Stimulated activated CD4-positive, alpha-beta T cell treated with anti-CD3 and anti-CD28 coated beads, Interleukin-4, amount 100 ng/mL, for 4 hours (primary cell): ENCODE measurements at places on chromosomes 11 and 22.

DNA sequence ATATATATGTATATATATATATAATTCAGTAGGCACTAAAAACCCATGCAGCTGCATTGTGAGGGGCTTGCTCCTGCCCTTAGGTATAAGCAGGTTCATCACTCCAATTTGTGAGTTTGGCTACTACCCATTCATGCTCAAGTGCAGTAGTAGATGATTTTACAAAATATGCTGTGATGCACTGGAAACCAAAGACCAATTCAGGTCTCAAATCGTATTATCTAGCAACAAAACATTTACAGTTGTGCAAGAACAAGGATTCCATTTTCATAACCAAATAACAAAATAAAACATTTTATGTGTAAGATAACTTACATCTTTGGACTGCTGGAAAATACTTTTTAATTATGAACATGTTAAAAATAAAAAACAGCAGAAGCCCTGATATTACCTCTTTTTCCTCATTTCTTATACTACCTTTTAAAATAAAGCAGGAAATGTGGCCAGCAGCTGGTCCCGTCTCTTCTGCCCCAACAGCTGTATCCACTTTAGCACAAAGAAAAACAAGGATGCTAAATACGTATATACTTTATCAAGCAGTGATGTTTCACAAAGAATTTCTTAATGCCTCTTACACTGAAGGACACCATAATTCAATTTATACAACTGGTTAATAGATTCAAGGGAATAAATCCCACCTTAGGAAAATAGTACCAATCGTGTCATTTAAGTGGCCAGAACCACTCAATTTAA lies 2.8 kb downstream of the CREBZF start:
- no peak for DNase-seq

DNA sequence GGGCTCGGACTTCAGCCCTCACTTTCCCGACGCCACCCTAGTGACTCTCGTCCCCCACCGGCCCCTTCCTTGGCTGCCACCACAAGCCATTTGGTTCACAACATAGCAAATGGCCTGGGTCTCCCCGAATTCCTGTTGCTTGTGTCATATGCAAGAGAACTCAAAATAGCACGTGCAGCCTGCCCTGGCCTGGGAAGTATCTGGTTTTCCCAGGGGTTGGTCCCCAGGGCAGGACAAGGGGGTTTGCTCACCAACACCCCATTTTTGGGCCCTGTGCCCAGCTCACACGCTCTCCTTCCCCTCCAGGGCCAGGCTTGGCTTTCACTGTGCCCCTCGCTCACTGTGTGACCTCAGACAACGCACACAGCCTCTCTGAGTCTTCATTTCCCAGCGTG lies 12.8 kb upstream of the TPCN2 start:
- DNase-seq = no peak

DNA sequence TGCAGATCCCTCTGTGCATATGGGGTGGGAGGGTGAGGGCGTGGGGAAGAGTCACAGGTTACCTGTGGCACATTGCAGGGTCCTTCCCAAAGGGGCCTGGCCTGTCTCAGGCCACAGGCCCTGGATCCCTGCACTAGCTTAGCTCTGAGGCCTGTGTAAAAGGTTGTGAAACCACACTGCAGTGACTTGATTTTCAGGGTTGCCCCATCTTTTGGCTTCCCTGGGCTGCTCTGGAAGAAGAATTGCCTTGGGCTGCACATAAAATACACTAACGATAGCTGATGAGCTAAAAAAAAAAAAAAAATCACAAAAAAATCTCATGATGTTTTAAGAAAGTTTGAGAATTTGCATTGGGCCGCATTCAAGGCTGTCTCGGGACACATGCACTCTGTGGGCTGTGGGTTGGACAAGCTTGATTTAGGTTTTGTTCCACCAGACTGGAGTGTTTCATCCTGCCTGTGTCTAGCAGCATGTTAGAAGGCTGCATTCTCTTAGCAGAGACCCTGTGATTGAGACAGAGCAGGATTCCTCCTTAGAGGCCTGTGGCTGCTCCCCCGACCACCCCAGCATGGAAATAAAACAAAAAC lies 35.9 kb upstream of the TREH start:
- DNase-seq = no peak

- no peak for DNase-seq
Measured at GRCh38 chr11:120385110-120385509, 48.9 kb downstream of the ARHGEF12 start.

DNA sequence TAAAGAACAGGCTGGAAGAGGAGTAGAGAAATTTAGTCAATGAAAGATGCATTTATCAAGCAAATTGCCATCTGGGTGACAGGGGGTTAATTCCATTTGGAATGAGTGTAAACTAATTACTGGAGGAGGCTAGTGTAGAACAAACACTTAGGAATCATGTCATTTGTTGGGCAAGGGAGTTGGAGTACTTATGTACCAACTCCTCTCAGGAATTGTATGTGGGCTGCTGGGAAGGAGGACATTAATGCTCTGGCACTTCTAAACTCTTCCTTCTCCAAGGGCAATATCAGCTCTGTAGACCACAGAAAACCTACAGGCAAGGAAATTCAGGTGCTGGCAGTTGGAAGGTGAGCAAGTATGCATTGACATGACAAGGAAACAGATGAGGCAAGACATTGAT lies 141.0 kb downstream of the MSANTD4 start:
- DNase-seq = no peak

- DNase-seq = no peak
Measured at GRCh38 chr11:17350455-17351171, 987 bp upstream of the NCR3LG1 start.

DNA sequence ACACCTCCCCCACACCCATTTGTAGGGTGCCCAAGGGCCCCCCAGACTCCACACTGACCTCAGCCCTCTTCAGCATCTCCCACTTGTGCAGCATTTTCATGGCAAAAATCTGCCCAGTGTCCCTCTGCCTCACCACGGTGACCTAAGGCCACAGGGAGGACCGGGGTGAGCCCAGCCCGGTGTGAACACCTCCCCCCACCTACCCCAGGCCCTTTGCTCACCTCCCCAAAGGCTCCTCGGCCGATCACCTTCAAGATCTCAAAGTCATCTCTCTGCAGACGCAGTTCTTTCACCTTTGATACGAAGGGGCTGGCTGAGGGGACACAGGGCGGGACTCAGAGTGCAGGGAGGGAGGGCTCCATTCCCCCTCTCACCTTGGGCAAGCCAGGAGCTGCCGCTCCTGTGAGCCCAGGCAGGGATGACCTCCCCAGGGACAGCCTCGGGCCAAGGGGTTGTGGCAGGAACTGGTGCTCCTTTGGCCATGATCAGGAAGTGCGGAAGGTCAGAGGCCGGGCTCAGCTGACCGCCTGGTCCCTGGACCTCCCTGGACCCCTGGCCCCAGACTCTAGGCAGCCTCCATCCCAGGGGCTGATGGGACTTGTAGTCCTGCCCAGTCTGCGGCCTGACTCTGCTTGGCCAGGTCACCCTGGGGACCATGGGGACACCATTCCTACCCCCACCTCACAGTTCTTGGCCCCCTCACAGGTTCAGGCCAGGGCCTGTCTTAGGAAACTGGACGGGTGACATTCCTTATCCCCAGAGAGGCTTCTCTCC lies 2.7 kb downstream of the CDC42BPG start:
- DNase-seq = no peak

DNA sequence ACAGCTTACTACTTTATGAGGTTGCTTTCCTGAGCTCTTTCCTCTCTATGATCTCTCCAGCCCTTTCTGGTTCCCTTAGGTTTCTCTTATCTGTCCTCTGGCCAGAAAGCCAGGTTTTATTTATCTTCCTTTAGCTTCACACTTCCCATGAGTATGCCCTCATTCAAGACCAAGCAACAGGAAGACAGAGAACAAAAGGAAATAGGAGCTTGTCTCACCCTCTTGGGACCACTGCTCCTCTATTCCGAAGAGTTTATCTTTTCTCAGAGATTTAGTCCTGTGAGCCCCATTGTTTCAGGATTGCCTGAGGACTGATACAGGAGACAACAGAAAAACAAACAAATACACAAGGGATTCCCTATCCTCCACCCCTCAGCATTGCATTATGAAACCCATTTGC lies 62.4 kb upstream of the CCDC179 start:
- no peak for DNase-seq

DNA sequence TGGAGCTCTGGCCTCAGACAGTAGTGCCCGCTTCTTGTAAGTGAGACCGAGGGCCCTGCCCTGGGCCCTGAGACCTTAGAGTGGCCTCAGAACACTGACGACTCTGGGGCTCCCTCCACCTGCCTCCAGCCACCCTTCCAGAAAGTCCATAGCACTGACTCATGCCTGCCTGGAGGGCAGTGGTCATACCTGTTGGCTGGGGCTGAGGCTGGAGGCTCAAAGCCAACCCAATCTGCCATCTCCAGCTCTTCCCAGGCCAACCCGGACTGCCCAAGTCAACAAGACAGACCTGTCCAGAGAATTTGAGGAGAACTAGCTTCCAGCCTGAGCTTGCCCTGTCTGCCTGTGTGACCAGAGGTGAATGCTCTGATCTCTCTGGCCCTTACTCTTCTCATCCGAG lies 66.9 kb upstream of the TTLL12 start:
- DNase-seq = no peak

GRCh38 chr11:47861728-47862127 lies 13.6 kb upstream of the NUP160 start:
- no peak for DNase-seq

DNA sequence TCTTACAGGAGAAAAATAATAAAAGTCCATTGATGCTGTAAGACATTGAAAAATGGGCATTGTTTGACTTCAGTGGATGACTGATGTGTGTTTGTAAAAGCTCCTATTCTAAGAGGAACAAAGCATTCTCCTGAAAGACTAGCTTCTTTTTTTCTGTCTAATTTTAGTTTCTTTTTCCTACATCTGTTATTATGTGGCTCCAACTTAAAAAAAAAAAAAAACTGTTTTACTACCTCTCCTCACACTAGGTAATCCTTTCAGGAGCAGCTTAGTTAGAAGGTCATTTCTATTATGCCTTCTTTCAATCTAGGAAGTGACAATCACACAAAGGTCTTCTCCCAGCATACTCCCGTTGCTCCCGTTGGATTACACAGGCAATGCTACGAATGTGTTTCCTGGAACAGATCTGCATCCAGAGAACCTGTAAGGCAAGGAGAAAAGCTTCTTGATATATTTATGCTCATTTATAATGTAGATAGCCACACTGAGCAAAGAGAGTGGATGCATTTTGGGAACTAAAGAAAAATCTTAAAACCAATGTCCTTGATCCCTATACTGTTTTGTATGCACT lies 595.1 kb upstream of the CCDC179 start:
- no peak for DNase-seq

- no peak for DNase-seq
Measured at GRCh38 chr11:33608386-33608785, 92.2 kb downstream of the C11orf91 start.

GRCh38 chr22:25025491-25026400 lies 73.2 kb downstream of the KIAA1671 start:
- DNase-seq = no peak

DNA sequence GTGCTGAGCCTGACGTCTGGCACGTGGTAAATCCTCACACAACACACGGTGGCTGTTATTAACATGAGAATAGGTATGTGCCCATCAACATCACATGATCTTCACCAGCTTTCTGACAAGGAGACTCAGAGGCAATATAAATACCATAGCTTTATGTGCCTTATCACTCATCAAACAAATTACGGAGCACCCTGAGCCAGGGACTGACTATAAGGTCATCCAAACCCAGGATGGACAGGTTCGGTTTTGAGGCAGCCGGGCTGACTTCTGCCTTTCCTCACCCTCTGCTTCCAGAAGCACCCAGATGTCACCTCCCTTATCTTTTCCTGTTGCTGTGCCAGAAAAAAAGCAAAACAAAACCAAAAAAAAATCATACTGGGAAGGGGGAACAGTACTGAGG lies 5.7 kb upstream of the PLAAT3 start:
- no peak for DNase-seq

GRCh38 chr11:66523611-66524010 lies 13.2 kb downstream of the BBS1 start:
- DNase-seq = no peak

DNA sequence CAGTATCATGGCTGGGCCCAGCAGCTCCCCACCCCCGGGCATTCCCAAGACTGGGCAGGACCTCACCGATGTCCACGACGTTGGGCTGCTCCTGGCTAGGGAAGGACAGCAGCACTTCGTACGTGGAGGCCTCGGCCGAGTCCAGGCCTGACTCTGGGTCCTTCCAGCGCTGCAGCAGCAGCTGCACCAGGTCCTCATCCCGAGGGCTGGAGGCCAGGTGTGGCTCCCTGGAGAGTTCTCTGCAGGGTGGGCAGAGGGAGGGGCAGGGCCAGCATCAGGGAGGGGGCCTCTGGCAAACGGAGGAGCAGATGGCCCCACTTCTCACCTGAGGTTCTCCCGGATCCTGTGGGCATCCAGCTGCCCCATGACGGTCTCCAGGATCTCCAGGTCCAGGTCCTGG lies 341 bp downstream of the NAALADL1 start:
- DNase-seq = no peak

DNA sequence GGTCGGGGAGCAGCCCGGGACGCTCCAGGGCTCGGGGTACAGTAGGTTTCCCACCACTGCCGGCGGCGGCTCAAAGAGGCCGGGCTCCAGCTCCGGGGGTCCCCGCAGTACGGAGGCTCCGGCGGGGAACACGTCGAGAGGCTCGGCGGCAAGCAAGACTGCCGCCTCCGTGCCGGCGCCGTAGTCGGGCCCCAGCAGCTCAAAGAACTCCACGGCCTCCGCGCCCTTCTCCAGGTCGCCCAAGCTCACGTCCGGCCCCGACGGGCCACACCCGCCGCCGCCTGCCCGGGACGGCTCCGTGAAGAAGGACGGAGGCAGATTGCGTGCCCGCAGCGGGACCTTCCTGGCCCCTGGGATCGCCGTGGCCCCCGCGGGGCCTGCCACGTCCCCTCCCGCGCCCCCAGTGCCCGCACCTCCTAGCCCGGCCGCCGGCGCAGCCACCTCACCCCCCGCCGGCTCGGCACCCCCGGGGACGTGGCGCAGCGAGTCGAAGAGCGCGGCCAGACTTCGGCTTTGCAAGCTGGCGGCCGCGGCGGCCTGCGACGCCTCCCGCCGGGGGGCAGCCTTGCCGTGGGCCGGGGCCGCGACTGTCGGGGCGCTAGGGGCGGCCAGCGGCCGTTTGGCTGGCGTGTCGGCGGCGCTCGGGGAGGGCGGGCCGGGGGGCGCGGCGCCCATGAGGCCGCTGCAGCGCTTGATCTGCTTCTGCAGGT lies 775 bp downstream of the FAM181B start:
- DNase-seq = no peak

GRCh38 chr11:66035653-66036333 lies 9.5 kb upstream of the CATSPER1 start:
- DNase-seq = no peak

- DNase-seq = no peak
Measured at GRCh38 chr11:119901657-119902577, 172.9 kb upstream of the NECTIN1 start.

GRCh38 chr22:36384766-36385481 lies 2.8 kb downstream of the MYH9 start:
- no peak for DNase-seq

GRCh38 chr22:46105494-46106278 lies 44.6 kb upstream of the PPARA start:
- DNase-seq = no peak

DNA sequence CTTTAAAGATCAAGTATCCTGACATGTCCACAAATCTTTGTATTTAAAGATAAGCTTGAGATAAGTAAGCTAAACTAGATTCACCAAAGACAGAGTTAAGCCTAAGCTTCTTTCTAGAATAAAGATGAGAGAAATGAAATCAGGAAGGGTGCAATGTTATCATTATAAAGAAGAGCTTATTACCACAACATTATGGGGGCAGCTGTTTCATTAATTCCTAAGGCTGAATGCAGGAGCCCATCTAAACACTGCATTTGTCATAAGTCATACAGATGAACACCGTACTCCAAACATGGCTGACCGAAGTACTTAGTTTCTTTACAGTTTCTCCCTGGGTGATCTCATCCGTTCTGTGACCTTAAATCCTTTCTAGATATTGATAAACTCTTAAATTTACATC lies 16.3 kb downstream of the FDX1 start:
- no peak for DNase-seq
